ENCODE measurements at places on chromosomes 4 and X.

DNA sequence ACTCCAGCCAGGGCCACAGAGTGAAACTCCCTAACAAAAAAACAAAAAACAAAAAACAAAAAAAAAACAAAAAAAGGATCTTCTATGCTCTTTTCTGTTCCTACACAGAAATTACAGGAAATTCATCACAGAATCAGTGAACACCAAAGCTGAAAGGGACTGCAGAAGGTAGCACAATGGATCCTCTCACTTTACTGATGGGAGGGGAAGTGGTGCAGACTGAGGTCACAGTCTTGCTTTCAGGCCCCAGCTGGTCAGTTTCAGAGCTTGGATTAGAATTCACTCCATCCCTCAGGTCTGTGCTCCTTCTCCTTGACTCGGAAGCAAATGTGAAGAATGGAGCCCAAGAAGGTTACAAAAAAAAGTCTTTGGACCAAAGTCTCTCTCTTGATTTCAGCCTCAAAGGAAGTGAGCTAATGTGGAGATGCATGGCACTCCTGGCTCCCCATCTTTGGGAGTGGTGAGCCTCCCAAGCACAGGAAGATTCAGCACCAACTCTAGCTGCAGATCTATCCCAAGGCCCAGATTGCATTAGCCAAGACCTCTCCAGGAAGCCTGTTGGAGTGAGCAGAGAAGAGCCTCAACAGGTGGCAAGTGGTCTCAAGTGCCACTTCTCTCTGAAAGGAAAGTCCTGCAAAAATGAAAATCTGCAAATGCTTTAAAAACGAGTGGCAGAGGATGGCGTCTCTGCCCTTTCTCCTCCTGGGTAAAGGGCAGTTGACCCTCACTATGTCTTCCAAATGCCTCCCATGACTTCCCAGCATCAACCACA is 176.0 kb downstream of the MAML3 start:
- DNase-seq, result no peak

DNA sequence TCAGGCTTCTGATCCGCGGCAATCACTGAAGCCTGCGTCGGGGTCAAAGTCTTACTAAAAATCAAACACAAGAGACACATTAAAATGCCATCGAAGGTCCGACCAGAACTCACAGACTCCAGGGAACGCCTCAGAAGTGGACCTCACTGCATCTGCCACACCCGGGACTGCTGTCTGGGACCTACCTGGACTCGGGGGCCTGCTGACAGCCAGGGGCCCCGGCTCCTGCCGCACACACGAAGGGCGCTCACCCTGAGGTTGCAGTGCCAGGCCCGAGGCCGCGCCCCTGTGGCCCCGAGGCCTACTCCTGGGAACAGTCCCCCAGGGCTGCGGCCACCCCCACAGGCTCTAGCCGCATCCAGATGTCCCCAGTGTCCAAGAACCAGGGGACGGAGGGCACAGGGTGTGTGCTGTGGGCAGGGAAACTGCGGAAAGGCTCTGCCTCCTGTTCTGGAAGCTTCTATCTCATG is 7.4 kb downstream of the CTBP1 start:
- DNase-seq, result no peak

DNA sequence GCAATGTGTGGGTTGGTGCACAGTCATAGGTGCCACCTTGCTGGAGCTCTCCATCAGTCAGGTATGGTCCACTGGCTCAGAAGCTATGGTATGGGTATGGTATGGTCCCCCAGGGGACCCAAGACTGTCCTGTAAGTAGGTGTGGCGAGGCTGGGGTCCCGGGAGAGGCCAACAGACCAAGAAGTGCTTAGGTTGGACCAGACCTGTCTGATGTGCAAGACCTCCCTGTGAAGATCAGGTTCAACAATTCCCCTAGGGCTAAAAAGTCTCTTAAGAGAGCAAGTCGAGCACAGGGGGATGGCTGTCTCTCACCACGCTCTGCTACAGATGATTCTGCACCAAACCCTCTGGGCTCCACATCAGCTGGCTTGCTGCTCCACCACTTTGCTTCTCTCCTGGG is 1145.0 kb downstream of the RPA4 start:
- no peak for DNase-seq

- no peak for DNase-seq
Measured at GRCh38 chrX:150694738-150695410, 1.7 kb downstream of the MTMR1 start.

- DNase-seq, result no peak
Measured at GRCh38 chr4:125639182-125639621, 324.4 kb downstream of the FAT4 start.

- no peak for DNase-seq
Measured at GRCh38 chr4:133389029-133389428, 239.9 kb downstream of the PCDH10 start.

GRCh38 chr4:152937336-152938236 is 1.5 kb downstream of the FHDC1 start:
- DNase-seq, result no peak
